Stimulated activated CD4-positive, alpha-beta T cell treated with anti-CD3 and anti-CD28 coated beads, Interleukin-4, amount 100 ng/mL, for 24 hours (primary cell): ENCODE measurements at places on chromosomes 7 and 10.

GRCh38 chr7:954330-955238 lies at the start of gene ADAP1:
Gene ADAP1, minus strand, starts transcription at chr7:954680. Its CDS starts 203 bp downstream, at chr7:954477.
- DNase-seq: peak; percentile 54

- DNase-seq: no peak
Measured at GRCh38 chr7:139714163-139714901, 63.5 kb downstream of the HIPK2 start.

DNA sequence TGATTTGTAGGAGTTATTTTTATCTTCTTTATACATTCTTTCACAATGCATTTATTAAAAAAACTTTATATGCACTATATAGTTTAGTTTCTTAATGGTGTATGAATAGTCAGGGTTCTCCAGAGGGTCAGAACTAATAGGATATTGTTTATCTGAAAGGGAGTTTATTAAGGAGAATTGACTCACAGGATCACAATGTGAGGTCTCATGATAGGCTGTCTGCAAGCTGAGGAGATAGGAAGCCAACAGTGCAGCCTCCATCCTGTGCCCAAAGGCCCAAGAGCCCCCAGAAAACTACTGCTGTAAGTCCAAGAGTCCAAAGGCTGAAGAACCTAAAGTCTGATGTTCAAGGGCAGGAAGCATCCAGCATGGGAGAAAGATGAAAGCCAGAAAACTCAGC lies 192.8 kb upstream of the AHR start:
- DNase-seq: no peak

DNA sequence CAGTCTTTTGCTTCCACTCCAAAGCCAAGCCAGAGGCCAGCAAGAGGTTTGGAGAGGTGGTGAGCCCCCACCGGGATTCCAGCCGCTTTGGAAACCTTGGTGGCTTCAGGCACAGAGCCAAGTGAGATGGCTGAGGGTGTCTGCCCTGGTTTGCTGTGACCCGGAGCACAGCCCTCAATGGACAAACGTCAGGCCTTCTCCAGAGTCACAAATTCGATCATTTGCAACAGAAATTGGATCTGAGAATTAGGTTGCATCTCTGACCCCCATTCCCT lies 885 bp upstream of the NKX1-2 start:
- DNase-seq: no peak

- no peak for DNase-seq
Measured at GRCh38 chr7:112462236-112462635, 12.0 kb downstream of the IFRD1 start.

DNA sequence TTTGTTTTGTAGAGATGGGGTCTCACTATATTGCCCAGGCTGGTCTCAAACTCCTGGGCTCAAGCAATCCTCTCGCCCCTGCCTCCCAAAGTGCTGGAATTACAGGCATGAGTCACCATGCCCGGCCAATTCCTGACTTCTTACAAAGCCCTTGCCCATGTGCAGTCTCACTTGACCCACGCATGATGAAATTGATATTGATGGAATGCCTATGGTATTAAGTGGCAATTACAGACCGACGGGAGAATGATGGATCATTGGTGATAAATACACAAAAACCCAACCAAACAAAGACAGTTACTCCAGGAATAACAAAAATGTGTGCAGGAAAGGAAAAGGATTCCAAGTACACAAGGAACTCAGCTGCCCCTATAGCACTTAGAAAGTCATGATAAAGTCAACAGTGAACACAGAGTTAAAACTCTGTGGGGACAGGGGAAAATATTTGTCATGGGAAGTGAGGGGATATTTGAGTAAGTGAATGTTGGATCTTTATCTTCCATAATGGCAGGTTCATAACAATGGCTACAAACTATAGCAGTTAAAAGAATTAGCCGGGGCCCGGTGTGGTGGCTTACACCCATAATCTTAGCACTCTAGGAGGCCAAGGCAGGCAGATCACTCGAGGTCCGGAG lies 21.6 kb downstream of the HIP1 start:
- no peak for DNase-seq

DNA sequence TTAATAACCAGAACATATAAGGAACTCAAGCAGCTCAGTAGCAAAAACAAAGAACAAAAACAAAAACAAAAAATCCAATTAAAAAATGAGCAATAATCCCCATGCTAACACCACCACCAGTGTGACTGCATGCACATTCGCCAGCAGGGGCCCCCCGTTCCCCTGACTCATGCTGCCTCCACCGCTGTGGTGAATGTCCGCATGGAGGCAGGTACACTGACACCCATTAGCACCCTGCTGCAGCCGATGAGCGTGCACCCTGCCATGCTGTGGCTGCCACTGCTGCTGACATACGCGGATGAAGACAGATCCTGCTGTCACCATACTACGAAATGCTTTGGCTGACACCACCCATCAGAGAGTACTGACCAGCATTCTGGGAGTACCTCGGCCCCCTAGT lies 321.6 kb upstream of the LRRTM3 start:
- DNase-seq: no peak

DNA sequence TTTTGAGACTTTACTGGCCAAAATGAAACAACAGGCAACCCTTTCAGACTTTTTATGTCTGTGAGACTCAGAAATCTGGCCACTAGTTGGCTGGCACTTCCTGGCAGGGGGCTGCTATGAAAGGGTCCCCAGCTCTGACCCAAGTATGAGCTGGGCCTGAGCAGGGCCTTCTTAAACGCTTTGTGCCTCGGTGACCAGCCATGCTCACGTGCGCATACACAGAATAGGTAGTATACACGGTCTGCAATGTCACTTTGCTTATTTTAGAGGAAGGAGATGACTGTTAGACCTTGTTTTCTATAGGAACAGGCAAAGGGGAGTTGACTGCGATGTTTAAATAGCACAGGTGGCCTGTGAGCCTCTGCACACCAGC lies 129.6 kb downstream of the VIPR2 start:
- DNase-seq: no peak

DNA sequence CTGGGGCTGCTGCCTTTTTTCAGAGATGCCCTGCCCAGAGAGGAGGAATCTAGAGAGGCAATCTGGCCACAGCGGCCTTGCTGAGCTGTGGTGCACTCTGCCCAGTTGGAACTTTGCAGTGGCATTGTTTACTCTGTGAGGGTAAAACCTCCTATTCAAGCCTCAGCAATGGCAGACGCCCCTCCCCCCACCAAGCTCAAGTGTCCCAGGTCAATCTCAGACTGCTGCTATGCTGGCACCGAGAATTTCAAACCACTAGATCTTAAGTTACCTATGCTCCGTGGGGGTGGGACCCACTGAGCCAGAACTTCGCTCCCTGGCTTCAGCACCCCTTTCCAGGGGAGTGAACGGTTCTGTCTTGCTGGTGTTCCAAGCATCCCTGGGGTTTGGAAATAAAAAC lies 77.2 kb downstream of the EXOC4 start:
- DNase-seq: no peak

GRCh38 chr7:47604496-47604890 lies 22.6 kb upstream of the TNS3 start:
- no peak for DNase-seq

DNA sequence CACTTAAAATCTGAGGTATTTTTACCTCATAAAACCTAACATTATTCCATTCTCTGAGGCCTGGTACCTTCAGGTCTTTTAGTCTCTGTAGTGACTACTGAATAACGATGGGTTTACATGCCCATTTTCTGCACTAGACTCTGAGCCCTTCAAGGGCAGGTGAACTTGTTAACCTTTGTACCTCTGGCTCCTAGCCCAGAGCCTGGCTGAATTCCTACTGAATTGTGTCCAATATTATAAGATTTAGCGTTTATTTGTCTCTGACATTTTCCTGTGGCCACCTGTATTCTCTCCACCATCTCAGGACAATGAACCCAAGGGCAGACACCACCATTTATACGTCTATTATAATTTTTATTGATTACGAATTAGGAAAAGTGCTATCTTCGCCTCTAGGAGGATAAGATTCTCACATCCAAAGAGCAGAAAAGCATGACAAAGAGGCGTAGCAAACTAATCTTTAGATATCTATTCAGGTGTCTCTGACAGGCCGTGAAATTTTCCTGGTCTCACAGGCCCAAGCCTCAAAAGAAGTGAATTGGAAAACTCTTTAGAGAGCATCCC lies 27.9 kb upstream of the HNRNPH3 start:
- no peak for DNase-seq

DNA sequence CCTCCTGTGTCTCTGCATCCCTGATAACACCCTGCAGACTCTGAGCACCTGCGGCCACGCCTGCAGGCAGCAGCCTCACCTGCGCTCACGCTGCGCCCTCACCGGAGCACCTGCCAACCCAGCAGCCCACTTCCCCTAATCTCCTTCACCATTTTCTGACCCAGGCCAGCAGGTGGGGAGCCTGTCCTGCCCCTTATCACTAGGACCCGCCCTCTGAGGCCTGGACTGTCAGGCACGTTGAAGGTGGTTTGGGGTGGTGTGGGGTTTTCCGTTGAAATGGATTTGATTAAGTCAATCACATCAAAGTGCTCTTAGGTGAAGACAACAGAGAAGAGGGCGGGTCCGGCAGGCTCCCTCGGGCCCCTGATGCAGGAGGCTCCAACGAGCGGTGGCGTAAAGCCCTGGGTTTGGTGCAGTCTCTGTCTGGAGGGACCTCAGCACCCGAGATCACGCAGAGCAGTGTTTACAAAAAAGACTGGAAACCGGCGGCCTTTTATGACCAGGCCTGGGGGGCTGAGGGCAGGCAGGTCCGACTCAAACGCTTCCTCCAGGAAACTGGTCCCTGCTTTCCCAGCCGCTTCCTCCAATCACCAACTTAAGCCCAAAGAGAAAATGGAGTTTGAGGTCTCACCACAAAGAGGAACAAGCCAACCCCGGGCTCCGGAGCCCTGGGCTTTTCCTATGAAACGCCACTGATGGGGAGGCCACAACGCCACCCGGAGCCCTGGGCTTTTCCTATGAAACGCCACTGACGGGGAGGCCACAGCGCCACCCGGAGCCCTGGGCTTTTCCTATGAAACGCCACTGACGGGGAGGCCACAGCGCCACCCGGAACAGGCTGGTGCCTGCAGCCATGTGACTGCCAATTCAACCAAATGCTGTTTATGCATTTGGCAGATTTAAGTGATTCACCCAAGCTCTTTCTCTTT lies 45.5 kb downstream of the DPYSL4 start:
- peak; percentile 12 for DNase-seq

- DNase-seq: no peak
Measured at GRCh38 chr10:129837909-129838582, 126.0 kb downstream of the EBF3 start.

GRCh38 chr7:55964261-55965099 lies at the start of gene NIPSNAP2:
Gene NIPSNAP2, plus strand, starts transcription at chr7:55964585. Its CDS starts 25 bp downstream, at chr7:55964610.
- peak; percentile 56 for DNase-seq

DNA sequence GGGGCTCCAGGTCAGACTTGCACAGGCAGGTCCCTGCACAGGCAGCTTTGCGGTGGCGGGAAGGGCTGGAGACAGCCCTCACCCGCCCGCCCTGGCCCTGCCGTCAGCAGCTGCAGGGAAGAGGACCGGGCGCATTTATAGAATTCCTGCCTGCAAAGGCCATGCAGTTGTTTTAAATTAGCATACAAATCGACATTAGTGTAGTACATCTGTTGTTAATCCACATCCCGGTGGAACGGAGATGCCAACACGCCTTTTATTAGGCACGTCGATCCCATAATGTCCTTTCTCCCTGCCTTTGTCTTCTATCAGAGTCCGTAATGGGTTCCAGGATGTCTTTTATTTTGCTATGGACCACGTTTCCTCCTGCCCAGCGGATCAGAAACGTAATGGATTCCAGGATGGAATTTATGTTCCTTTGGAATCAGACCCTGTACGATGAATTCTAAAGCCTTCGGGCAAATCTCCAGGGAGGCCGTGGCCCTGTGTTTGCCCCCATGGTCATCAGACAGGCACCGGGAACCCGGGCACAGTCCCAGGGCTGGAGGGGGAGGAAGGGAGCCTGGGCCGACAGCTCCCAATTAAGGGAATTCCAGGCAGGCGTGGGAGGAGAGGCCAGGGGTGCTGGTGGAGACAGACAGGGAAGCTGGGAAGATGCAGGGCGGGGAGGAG lies 123.9 kb downstream of the COL26A1 start:
- DNase-seq: no peak

GRCh38 chr7:41870461-41871138 lies 167.7 kb upstream of the INHBA start:
- no peak for DNase-seq

DNA sequence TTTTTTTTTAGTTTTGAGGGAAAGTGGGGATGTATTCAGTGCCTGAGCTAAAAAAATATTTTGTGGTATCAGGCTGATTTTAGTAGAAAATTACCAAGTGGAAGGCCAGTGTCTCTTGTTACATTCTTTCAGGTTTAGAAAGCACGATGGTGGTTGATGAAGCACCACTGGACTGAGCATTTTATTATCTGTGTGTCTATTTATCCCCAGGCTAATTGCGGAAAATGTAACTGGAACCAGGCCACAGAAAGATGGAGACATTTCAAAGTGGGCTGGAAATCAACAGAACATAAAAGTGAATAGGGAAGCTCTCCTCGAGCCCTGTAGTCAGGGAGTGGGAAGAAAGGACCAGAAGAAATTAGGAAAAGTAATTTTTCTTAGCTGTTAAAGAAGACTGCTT lies 261.0 kb downstream of the STK31 start:
- DNase-seq: no peak

DNA sequence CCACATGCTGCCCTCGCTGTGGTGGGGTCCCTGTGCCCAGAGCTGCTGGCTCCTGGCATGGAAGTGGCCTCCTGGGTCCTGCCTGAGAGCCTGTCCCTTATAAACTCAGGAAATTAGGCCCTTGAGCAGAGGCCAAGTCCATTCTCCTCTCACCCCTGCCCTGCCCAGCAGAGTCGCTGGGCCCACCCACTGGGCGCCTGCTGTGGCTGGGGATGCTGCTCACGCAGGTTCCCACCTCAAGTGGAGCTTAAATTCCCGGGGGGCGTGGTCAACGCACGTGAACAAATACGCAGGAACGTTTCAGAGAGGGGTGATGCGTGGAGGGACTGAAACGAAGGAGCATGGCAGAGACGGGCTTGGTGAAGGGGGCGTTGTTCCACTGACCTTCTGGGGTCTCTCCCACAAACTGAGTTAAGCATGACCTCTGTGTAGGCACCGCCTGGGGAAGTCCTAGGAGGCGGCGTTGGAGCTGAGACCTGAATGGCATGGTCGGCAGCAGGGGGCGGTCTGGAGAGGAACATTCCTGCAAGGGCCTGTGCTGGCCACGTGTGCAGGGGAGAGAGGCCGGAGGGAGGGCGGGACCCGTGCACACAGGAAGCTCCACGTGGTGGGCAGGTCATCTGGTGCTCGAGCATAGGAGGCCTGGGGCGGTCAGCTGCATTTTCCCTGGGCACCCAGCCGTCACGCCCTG lies 27.9 kb downstream of the FAM20C start:
- DNase-seq: no peak

- no peak for DNase-seq
Measured at GRCh38 chr7:102933763-102934162, 21.0 kb downstream of the LRRC17 start.

- no peak for DNase-seq
Measured at GRCh38 chr10:43673471-43673870, 24.8 kb upstream of the ZNF32 start.

GRCh38 chr10:44946205-44946604 lies 13.4 kb upstream of the RASSF4 start:
- DNase-seq: no peak
